ENCODE measurements at places on chromosomes 7 and 10.

DNA sequence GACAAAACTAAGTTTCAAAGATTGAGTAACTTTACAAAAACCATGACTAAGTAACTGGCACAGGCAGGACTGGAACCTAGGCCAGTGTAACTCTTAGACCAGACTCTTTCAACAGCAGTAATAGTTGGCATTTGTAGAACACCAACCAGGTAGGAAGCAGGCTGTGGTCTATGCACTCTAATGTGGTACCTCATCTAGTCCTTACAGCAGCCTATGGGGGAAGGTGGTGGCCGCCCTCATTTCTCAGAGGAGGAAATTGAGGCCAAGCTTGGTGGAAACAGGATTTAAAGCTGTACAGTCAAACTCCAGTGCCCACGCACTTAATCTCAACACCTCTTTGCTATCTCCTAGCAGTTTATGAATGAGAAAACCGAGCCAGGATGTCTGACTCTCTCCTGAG, 165.4 kb upstream of the LRGUK start:
- no peak for DNase-seq

DNA sequence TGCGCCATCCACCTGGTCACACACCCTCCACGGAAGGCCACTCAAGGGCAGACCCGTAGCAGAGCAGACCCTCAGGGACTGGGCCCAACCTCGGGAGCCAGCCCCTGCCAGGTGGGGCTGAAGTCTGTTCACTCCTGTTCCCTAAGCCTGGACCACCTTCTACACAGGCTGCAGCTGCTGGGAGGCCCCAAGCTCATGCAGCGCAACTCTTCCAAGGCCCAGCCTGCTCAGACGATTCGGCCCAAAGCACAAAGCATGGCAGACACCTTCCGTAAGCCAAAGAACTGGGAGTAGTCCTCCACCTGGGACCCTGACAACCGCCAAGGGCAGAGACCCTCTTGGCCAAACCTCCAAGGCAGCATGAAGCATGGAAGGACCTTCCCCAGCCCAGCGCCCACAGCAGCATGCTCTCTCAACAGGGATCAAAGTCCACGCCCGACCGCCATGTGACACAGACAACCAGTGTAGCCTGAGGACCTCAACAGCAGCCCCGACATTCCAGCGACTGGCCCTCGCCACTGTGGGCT, 11.5 kb downstream of the SHH start:
- no peak for DNase-seq

DNA sequence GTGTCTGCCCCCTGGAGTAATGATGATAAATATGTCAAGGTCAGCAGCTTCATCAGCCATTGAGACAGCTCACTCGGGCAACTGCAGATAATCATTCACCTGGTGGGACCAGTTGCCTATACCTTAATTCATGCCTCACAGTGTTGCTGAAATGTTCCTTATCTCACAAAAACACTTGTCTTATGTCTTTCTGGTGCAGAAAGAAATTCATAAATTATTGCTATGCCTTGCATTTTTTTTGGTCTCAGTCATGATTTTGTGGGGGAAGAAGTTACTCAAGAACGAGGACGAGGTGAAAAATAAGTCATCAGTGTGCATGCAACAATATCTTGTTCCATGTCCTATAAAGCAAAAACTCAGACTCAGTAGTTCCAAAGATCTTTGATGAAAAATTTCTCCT, 16.0 kb downstream of the TRIL start:
- DNase-seq = no peak

- no peak for DNase-seq
Measured at GRCh38 chr7:87517136-87517815, 41.8 kb upstream of the ABCB4 start.

GRCh38 chr7:29642494-29643155, 79.0 kb downstream of the PRR15 start:
- peak; percentile 19 for DNase-seq

- DNase-seq = no peak
Measured at GRCh38 chr7:123975084-123975483, 50.0 kb downstream of the SPAM1 start.

GRCh38 chr10:118850418-118851061, 95.8 kb upstream of the CACUL1 start:
- DNase-seq = no peak

GRCh38 chr10:107141524-107142061, 22.9 kb downstream of the SORCS1 start:
- no peak for DNase-seq

DNA sequence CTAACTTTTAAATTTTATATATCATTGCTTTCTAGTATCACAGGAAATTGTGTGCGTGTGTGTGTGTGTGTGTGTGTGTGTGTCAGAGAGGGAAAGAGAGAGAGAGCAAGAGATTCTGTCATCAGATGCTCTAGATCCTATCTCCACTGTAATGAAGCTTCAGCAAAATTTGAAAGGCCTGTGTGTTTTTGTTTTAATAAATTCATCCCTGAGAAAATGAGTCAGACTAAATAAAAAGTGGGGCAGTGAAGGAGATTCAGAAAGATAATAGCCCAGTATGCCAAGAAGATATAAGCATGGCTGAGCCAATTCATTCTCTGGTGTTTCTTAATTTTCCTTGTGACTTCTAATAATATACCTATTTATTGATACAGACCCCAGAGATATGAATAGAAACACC, 184.2 kb upstream of the TMEM196 start:
- no peak for DNase-seq

GRCh38 chr7:54728411-54728810, 30.6 kb downstream of the SEC61G start:
- DNase-seq = no peak

- DNase-seq = no peak
Measured at GRCh38 chr7:42093349-42093905, 143.6 kb downstream of the GLI3 start.

DNA sequence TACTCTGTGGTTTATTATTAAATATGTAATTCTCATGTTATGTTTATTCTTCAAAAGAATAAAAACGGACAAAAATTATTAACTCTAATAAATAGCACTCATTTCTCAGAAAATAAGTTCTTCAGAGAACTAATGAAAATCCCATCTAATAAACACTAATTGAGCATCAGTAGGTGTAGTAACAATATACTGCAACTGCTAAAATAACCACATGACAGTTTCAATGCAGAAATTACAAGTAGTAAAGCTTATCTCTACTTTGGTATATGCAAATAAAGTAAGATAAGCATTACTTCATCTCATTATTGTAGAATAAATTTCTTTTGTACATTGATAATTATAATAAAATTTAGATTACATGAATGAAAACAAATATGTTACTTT, 56.4 kb upstream of the DKK1 start:
- DNase-seq = no peak

GRCh38 chr10:29839826-29840515, 205.2 kb upstream of the SVIL start:
- no peak for DNase-seq

DNA sequence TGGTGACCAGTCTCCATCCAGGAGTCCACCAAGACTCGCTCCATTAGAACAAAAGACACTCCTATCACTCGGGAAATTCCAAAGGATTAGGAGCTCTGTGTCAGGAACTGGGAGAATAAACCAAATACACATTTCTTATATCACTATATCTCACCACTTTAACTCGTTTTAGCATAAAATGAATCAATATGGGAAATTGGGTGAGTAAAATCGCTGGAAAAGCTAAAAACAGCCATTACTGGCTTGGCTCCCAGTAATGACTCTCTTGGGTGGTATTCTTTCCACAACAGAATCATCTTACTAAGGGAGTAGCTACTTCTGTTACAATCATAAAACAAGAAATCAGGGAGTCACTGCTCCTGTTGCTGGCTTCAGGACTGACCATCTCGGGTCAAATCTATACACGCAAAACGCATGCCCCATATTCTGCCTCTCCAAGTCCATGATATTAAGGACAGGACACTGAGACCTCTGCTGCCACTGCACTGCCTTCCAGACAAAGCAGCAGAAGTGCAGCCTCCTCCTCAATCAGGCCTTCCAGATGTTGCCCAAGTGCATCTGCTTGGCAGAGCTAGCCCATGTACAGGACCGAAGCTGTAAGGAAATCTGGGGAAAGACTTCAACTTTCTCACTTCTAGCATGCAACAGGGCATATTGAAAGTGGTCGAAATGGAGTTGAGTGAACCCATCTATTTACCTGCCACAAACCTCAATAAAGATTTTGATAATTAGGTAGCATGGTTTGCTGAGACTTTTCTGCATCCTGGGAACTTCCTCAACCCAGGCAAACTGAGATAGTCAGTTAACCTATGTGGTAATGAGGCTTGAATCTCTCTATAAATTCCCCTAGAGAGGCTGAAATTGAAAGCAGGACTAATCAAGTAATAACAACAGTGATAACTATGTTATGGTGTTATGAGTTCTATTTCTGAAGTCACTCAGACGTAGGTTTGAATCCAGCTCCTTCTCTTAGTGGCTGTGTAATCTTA, 14.4 kb upstream of the PANK1 start:
- DNase-seq = no peak

DNA sequence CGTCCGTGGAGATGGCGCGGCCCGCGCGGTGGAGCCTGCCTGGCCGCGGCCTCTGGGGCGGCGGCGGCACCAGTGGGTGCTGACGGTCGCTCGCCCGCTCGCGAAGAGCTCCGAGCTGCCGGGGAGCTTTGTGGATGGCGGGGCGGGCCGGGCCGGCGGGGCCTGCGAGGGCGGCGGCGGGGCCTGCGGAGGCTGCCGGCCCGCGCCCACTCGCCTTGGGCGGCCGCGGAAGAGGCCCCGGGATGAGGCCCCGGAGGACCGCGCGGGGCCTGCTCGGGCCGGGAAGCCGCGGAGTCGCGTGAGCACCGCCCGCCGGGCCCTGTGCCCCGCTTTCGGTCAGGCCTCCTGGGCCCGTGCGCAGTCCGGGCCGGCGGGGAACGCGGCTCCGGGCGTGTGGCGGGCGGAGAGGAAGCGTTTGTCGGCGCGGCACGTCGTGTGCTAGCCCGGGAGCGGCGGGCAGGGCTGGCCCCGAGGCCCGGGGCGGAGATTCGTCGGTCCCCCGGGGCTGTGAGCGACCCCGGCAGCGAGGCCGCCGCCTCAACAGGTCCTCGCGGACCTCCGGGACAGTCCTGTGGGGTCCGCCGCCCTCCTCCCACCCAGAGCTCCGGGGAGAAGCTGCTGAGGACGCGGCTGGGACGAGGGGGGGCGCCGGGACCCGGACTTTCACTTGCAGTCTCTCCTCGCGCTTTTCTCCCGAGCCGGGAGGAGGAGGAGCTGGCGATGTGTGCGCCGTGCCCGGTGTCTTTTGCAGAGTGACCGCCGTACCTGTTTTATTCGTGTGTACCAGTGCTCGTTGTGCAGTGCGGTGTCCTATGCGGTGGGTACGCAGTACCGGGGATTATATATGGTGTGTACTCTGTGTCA, 578 bp downstream of the ZMYND11 start:
- no peak for DNase-seq

DNA sequence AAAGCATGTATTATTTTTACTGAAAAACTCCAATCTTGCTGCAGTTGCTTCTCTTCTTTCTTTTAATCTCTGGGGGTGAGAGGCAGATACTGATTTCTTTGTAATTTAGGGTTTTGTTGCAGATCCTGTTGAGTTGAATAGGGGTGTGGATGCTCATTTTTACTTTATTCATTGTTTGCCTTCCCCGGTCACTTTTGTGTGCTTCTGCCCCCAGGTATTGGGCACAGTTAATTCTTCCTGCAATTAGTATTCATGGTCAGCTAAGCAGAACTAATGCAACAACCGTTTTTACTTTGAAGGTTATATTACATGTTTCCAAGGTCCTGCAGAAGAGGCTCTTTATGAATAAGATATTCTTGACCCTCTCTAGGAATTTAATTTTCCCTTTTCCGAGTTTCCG, 96.4 kb downstream of the BUB3 start:
- DNase-seq = no peak

- no peak for DNase-seq
Measured at GRCh38 chr7:26279405-26279804, 12.3 kb upstream of the SNX10 start.

GRCh38 chr7:44320141-44320540, 5.3 kb downstream of the CAMK2B start:
- DNase-seq = no peak

- DNase-seq = no peak
Measured at GRCh38 chr10:938941-939678, 7.6 kb upstream of the LARP4B start.

- DNase-seq = no peak
Measured at GRCh38 chr10:51501396-51501795, 198.0 kb downstream of the CSTF2T start.

GRCh38 chr7:552868-553635, 33.4 kb upstream of the PDGFA start:
- DNase-seq = no peak

GRCh38 chr7:128935342-128935730, 2.4 kb upstream of the IRF5 start:
- no peak for DNase-seq

- DNase-seq = no peak
Measured at GRCh38 chr7:27605283-27605682, 57.4 kb downstream of the HIBADH start.

DNA sequence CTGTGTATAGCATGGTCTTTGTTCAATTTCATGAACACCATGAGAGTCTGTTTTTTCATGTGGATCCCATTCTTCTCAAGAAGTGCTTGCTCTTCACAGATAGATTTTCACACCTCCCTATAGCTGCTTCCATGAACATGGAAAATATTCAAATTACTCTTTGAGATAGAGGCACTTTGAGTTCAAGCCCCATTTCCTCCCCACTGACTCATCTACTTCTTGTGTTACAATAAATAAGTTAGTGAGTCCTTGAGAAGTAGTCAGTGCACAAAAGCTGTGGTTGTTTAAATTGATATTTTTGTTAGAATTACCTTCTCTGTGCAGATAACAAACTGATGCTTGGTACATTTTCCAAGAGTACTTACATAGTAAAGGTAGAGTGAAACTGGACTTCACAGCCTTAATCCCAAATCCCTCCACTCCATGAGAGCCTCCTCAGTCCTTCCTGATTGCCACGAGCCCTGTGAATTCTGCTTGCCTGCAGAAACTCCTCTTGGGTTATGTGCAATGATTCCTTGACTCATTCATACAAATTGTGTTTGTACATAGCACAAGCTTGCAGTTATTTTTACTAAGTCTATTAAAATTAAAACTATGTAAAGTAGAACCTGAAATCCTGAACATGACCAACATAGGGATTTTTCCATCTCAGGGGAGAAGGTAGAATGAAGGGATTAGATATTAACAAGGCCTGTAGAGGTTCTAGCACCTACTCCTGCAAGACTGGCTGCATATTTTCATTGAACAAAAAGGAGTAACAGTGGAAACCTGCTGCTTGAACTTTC, 496.2 kb downstream of the TNS3 start:
- no peak for DNase-seq

Measured in skeletal muscle cell (primary cell).